ENCODE measurements at places on chromosomes 2 and 18.

DNA sequence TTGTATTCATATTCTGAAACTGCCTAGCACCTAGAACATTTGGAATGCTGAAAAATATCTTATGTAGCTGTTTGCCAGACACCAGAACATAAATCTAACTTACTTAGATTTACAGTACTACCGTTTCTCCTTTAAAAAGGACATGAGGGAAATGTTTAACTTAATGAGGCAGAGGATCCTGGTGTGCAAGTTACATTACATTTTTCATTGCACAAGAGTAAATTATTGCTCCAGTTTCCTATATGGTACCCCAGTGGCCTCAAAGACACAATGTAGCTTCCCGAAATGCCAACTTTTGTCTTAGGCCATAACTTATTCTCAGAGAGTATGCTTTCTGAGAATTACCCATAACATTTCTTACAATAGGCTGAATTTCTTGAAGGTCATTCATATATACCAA lies 105.5 kb upstream of the DTNA start:
- no peak for DNase-seq

DNA sequence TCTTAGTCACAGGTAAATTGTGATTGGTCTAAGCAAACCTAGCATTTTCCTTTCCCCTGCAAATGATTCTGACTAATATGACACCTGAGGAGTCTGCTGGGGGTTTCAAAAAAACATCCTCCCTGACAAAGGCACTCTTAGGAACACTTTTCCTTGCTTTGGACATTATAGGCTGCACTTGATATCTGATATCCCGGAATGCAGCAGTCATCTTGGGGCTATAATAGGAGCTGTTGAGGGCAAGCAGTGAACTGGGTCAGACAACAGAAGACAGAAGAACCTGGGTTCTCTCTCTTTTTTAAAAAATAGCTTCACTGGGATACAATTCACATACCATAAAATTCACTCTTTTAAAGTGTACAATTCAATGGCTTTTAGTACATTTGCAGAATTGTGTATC lies 229.3 kb downstream of the RAB3GAP1 start:
- DNase-seq = no peak

DNA sequence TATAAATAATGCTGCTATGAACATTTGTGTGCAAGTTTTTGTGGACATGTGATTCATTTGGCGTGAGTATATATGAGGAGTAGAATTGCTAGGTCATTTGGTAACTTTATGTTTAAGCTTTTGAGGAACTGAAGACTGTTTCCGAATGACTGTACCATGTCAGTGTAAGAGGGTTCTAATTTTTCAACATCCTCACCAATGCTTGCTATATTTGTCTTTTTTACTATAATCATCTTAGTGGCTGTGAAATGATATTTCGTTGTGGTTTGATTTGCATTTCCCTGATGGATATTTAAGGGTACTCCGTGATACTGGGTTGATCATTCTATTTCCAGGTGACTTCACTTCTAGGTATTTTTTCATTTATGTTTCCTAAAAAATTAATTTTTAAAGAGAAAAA lies 241.1 kb downstream of the BCL2 start:
- no peak for DNase-seq

- DNase-seq = no peak
Observed at GRCh38 chr2:10007435-10007834, 35.9 kb upstream of the KLF11 start.

- DNase-seq = no peak
Observed at GRCh38 chr2:10924441-10924840, 12.7 kb downstream of the KCNF1 start.

DNA sequence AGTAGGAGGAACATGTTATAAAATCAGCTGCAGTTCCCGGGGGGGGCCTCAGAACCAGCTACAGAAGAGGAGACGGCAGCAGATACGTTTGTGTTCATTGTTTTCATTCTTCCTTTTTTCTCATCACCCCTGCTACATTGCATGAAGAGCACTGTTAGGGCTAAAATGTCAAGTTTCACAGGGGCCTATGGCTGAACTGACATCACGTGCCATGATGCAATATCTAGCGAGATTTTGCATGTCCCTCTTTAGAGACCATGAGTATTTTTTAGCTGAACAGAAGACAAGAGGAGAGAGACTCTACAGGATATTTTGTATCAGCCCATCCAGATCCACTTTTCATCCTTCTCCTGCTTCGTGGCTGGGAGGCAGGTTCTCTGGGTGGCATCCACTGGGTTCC lies 97.6 kb downstream of the MRPS9 start:
- DNase-seq = no peak

- no peak for DNase-seq
Observed at GRCh38 chr2:240463866-240464481, 28.5 kb downstream of the GPC1 start.

DNA sequence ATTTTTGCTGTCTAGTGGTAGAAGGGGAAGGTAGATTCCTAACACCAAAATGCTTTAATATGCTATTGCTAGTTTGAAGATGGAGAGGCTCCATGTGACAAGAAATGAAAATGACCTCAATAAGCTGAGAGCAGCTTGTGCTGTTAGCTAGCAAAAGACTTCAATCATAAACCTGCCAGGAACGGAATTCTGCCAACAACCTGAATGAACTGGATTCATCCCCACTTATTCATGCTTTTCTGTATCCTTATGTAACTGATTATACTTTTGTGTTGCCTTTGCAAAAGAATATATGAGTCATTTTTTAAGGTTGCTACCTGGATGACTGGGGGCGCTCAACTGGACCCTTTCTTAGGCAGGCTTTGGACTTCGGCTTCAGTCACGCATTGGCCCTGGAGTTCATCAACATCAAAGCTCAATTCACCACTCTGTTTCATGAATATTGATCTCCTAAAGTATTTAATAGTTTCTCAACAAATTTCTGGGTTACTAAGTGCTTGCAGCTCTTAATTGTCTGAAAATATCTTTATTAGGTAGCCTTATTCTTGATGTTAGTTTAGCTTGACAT lies 97.5 kb upstream of the KCNJ3 start:
- no peak for DNase-seq

GRCh38 chr18:46772357-46772756 lies 15.5 kb upstream of the ST8SIA5 start:
- DNase-seq = no peak

GRCh38 chr2:240339411-240340360 lies 95.8 kb upstream of the GPC1 start:
- no peak for DNase-seq

GRCh38 chr2:68125821-68126220 lies 31.9 kb upstream of the PNO1 start:
- DNase-seq = no peak

DNA sequence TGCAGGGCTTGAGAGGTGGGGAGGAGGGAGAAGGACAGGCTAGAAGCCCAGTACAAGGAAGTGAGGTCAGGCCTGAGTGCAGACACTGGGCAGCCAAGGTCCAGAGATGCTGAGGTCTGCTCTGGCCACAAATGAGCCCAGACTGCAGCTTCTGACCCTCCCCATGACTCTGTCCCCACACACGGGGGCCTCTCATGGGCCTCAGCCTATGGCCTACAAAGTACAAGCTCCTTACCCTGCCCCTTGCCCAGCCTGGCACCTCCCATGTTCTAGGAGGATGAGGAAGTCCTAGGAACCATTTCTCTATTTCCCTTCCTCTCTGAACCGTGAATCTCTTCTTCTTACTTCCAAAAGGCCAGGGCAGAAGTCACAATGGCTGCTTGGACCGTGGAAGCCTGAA lies 193.8 kb downstream of the ANKRD30B start:
- DNase-seq = no peak

DNA sequence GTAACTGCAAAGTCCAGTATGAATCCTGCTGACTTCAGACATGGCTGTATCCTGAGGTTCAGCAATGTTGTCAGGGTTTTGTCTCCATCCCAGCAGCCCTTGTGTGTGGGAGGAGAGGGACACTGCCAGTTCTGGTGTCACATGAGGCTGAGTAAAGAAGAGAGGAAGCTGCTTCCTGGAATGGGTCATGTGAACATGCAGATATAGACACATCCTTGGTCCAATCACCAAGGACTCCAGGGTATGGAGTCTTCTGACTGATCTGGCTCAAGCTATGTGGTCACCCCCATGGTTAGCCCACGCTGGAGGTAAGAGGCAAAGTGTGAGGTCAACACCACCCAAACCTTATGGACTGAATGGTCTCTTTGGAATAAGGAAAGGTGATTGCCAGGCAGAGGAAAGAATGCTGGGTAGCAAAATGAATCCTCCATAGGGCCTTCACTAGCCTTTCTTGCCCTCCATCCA lies 134.4 kb upstream of the SLC1A4 start:
- no peak for DNase-seq

GRCh38 chr2:212974692-212975091 lies 176.7 kb downstream of the IKZF2 start:
- no peak for DNase-seq

DNA sequence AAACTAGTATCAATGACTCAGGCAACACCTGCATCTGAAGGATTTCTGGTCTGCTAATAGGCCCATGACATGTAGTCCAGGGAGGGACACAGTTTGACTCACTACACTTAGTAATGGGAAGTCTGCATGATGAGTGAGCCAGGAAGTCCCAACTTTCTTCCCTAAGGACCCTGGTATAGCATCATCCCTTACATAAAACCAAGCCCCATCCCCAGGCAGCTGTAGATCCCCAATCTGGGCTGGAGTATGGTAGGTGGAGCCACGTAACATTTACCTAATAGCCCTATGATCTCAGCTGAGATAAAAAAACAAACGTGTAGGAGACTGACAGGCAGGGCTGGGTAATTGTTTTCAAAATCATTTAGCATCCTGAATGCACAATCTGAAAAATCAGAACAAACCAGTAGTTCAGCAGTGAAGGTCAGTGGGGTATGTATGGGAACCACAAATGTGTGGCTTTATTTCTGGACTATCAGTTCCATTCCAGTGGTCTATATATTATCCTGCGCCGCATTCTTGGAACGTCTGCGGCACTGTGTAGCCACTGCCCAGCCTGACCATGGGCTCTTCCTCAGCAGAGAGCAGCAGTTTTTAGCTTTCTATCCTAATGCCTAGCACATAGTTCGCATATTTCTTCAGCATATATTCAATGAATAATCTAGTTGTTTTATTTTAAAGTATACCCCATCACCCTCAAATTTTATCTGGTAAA lies 33.5 kb downstream of the EPB41L3 start:
- no peak for DNase-seq

- no peak for DNase-seq
Observed at GRCh38 chr2:41061356-41061755, 609.5 kb upstream of the SLC8A1 start.

GRCh38 chr2:157627594-157628476 lies 829 bp downstream of the ACVR1C start:
- peak; percentile 24 for DNase-seq

GRCh38 chr2:6362671-6363450 lies 502.8 kb downstream of the CMPK2 start:
- DNase-seq = no peak

DNA sequence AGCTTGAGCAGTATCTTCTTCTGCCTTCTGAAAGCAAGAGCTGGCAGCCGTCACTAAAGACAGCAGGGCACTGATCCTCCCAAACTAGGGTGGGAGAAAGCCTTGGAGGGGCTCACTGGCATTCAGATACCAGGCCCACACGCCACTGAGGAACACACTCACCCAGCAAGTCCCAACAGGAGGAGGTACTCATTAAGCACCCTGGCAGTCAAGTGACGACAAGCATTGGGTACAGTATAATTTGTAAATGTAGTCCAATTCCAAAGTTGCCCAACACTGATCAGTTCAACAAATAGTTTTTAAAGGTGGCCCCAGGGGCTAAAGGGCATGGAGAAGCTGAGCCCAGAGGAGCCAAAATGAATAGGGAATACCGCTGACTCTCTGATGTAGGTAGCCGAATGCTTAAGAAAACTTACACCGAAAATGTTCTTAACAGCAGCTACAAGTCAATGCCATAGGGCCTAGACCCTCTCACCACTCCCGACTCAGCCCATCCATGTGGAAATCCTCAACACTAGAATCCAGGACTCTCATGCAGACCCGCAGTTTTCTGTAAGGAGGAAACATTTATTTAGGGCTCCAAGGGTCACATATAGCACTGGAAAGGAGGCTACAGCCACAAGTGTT lies 9.9 kb downstream of the LIMS2 start:
- DNase-seq = no peak

DNA sequence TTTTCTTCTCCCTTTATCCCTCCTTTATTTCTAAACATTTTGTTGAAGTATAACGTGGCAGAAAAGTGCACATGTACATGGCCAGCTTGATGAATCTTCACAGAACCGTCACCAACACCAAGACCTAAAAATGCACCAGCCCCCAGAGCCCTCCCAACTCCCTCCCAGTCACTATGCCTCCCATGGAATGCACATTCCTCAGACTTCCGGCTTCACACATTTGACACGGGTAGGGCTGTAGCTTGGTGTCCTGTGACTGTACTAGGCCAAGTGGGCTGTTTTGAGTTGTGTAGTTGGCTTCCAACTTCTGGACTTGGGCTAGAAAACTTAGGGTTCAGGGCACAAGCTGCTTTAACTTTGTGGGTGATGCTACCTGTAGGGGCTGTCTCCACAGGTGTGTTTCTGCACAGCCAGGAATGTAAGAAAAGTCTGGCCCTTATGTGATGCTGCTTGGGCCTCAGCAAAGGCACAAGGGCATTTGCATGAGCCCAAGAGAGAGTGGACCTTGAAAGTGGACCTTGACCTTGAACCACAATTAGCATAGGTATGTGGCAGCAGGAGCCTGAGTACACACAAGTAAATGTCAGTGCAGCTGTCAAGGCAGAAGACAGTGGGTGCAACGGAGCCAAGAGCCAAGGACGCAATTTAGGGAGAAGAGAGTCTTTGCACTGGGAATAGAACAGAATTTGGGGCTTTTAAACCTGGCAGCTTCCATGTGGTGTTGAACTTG lies 78.4 kb downstream of the SEPTIN10 start:
- DNase-seq = no peak

- no peak for DNase-seq
Observed at GRCh38 chr2:20985062-20985461, 58.8 kb downstream of the APOB start.

GRCh38 chr2:61774351-61774750 lies 79.5 kb downstream of the FAM161A start:
- no peak for DNase-seq

- DNase-seq = no peak
Observed at GRCh38 chr2:240402566-240403272, 32.7 kb upstream of the GPC1 start.

- DNase-seq = no peak
Observed at GRCh38 chr2:236904389-236905263, 181.1 kb upstream of the COPS8 start.

- DNase-seq = peak; percentile 87
Observed at GRCh38 chr2:97662895-97663625, 784 bp downstream of the ACTR1B start.

DNA sequence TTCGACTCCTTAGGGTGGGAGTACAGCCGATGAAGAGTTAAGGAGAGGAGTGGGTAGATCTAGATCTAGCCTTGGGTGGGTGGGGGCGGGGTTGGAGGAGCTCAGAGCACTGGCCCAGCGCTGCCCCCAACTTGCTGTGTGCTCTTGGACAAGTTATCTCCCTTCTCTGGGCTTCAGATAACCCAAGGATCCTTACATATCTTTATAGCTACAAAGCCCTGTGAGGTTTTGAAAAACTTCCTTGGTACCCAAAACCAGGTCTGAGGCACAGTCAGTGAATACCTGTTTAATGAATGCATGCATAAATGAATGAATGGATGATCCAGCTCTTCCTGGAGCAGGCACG lies 1.3 kb upstream of the ODC1 start:
- DNase-seq = no peak

Data from stimulated activated CD4-positive, alpha-beta T cell treated with anti-CD3 and anti-CD28 coated beads, Interleukin-12 subunit alpha, Interleukin-12 subunit beta, amount 100 ng/mL, for 48 hours (primary cell).